Fibroblast of skin of left quadriceps (primary cell): ENCODE measurements at places on chromosomes 5 and 9.

DNA sequence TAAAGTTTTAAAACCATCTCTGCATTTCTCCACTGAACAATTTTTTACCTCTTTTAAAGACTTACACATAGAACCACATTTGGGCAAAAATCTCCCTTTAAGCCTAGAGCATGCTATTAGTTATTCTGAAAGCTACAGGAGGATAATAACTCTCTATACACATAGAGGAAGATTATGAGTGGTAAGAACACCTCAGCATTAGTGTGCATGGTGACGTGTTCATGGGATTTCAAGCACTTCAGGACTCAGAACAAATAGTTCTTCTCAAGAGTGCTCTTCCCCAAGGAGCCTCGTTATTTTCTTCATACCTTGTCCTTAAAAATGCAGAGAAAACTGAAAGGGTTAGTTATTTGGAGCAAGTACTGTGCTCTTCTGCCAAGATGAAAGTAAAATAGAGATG lies 256.9 kb upstream of the TUSC1 start:
- no peak for DNase-seq

- DNase-seq = no peak
Measured at GRCh38 chr5:135227064-135228022, 171.7 kb downstream of the MACROH2A1 start.

GRCh38 chr5:27906931-27907601 lies 868.7 kb upstream of the CDH9 start:
- DNase-seq = no peak

GRCh38 chr5:153308282-153308681 lies 182.2 kb upstream of the GRIA1 start:
- DNase-seq = no peak

GRCh38 chr9:36948051-36948450 lies 86.0 kb downstream of the PAX5 start:
- DNase-seq = no peak

DNA sequence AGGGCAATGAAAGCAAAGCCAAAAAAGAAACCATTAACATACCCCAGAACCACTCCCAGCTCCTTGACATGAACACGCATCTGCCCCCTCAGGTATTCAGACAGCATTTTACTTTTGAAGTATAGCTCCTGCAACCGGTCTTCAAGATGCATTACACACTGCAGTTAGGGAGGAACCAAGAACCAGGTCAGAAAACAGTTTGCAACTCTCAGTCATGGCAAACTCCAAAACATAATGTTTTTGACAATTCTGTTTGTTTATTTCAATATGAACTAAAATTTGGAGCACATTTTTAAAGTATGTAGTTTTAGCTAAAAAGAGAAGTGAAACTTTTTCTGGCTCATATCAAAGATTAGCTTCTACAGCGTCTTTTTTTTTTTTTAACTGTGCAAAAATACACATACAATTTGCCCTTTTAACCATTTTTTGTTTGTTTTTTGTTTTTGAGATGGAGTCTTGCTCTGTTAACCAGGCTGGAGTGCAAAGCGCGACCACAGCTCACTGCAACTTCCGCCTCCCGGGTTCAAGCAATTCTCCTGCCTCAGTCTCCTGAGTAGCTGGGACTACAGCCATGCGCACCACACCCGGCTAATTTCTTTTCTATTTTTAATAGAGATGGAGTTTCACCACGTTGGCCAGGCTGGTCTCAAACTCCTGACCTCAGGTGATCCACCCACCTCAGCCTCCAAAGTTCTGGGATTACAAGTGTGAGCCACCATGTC lies 12.2 kb upstream of the RAPGEF6 start:
- DNase-seq = no peak

- DNase-seq = no peak
Measured at GRCh38 chr5:134091626-134092121, 22.8 kb upstream of the TCF7 start.

- peak; percentile 58 for DNase-seq
Measured at GRCh38 chr9:4131946-4132345, 167.9 kb downstream of the GLIS3 start.

- no peak for DNase-seq
Measured at GRCh38 chr5:81245871-81246235, 12.7 kb downstream of the CKMT2 start.

DNA sequence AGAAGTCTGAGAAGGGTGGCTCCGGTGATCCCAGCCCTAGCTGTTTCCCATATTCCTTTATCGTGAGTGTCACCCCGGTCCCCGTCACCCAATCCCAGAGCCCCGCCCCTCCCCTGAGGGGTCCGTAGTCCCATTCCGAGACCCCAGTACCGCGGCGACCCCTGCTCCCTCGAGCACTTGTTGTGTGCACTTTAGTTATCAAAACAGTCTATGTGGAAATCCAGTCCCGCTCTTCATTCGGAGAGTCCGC lies 223 bp downstream of the LRSAM1 start:
- DNase-seq = no peak

DNA sequence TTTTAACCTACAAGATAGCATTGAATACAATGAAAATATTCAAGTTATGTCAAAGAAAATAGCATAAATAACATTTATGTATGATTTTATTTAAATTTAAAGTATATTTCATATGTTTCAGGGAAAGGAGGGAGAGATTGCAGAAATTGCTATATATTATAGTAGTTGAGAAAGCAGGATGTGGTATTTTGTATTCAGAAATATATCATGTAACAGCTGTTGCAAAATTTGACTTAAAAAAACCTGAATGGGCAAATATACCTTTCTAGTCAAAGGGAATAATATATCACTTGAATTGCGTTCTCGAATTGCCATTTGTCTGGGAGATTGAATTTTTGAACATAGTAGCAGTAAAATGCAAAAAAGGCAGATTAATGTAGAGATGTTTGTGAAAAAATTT lies 80.6 kb downstream of the PAM start:
- DNase-seq = no peak

- no peak for DNase-seq
Measured at GRCh38 chr5:97133101-97133500, 9.3 kb downstream of the LIX1 start.

GRCh38 chr9:38357350-38358114 lies 35.0 kb upstream of the ALDH1B1 start:
- no peak for DNase-seq

- no peak for DNase-seq
Measured at GRCh38 chr5:43338862-43339261, 25.6 kb upstream of the HMGCS1 start.

DNA sequence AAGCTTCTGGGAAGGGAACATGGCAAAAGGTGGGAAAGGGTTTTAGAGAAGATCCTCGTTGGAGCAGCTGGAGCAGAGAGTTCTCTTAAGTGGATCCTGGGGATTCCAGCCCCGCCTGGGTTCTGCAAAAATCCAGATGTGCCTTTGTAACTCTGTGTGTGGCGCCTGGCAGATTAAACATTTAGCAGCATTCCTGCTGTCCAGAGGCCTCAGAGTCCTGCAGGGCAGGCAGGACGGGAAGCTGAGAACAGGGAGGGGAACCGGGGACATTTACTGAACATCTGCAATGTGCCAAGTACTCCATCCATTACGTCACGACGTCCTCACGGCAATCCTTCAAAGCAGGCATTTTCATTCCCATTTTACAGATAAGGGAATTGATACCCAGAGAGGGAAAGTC lies 6.0 kb downstream of the EIF4E1B start:
- no peak for DNase-seq

- no peak for DNase-seq
Measured at GRCh38 chr5:93476251-93476742, 104.7 kb downstream of the NR2F1-AS1 start.

- no peak for DNase-seq
Measured at GRCh38 chr9:95045751-95046150, 271.8 kb downstream of the FANCC start.

GRCh38 chr9:109251080-109251775 lies 69.6 kb downstream of the EPB41L4B start:
- no peak for DNase-seq

- DNase-seq = no peak
Measured at GRCh38 chr5:171681677-171682076, 103.9 kb upstream of the SMIM23 start.

- no peak for DNase-seq
Measured at GRCh38 chr5:100818340-100818739, 84.7 kb downstream of the ST8SIA4 start.

- DNase-seq = no peak
Measured at GRCh38 chr9:15469862-15470261, 40.9 kb downstream of the PSIP1 start.

GRCh38 chr5:64637144-64637543 lies 53.2 kb upstream of the SHISAL2B start:
- DNase-seq = no peak

DNA sequence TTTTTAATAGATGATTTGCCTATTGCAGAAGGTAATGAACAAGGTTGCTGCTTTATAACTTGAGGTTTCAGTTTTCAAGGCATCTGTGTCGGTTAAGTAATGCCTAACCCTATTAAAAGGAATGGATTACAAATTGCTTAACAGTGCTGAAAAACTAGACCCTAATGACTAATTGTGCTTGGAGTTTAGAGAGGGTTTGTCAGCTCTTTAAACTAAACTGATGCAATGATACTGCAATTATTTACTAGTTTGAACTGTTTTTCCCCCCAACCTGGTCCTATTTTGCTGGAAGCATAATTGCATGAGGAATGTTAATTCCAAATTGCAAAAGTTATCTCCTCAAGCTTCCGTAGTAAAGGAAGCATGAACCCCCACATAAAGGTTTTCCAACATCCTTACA lies 39.3 kb upstream of the TLX3 start:
- peak; percentile 84 for DNase-seq

GRCh38 chr5:57366744-57367143 lies 115.9 kb downstream of the ACTBL2 start:
- DNase-seq = peak; percentile 11

DNA sequence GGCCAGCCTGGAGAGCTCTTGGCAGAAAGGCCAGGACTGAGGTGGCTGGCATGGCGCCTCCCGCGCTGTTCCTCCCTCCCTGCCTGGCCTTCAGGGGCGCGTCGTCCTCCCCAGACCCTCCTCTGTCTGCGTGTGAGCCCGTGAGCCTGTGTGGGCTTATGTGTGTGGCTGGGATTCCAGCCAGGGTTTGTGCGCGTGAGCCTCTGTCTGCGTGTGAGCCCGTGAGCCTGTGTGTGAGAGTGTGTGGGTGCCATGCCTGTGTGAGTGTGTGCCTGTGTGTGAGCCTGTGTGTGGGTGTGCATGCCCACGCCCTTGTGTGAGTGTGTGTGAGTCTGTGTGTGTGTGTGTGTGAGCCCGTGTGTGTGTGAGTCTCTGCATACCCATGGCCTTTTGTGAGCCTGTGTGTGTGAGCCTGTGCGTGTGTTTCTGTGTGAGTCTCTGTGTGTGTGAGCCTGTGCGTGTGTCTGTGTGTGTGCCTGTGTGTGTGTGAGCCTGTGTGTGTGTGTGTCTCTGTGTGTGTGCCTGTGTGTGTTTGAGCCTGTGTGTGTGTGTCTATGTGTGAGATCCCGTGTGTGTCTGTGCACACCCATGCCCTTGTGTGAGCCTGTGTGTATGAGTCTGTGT lies 13.0 kb downstream of the RXRA start:
- no peak for DNase-seq

DNA sequence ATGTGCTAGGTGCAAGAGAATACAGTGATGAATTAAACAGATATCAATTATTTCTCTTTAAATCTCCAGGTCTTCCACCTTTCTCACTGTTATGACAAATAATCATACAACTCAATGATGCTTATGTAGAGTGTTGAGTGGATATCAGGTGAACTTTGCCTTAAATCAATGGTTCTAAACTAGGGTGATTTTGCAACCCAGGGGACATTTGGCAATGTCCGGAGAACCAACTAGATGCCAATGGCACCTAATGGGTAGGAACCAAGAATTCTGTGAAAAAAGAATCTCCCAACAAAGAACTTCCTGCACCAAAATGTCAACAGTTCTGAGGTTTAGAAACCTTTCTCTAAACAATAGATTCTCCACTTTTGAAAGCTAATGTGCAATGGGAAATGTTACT lies 52.0 kb upstream of the GDNF start:
- DNase-seq = no peak

- no peak for DNase-seq
Measured at GRCh38 chr9:69036309-69036708, 757 bp downstream of the FXN start.

DNA sequence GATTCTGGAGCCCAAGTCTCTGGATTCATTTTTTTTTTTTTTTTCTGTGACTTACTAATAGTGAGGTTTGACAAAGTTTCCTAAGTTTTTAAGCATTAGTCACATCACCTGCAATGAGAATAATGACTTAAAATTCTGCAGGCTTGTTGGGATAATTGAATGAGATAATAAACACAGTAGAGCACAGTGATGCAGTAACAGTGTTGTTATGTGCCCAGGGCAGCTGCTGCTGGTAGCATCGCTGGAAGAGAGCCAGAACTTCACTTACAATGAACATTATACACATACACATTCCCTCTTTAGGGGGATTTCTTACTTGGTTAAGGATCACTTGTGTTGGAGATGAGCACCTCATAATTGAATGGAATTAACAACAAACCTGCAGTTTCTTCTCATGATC lies 78.9 kb downstream of the ALDH7A1 start:
- DNase-seq = no peak

- DNase-seq = no peak
Measured at GRCh38 chr5:71697967-71698366, 21.1 kb upstream of the CARTPT start.

DNA sequence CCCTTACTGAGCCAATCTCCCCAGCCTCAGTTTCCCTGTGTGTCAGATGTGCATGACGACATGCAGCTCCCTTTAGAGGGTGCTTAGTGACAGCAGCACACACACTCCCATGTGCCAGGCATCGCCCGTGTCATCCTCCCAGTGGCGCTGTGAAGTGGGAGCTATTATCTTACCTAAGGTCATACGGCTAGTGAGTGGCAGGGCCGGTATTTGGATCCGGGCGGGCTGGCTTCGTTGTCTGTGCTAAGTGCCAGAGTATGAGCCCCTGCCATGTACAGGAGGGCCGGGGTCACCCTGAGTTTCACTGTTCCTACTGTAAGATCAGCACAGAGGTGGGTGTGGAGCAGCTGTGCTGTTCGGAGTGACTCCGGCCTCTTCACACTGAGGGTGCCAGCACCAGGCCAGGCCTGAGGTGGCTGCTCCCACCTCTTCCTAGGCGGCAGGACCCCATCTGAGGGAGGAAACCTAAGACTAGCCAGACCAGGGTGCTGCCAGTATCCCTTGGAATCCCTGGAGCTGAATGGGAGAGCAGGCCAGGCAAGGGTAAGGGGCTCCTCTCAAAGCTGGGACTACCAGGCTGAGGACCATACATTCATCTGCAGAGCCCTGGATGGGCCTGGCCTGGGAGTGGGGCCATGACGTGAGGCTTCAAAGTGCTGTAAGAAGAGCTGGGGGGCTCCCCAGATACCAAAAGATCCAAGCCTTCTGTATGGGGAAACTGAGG lies 22.5 kb downstream of the AQP7 start:
- DNase-seq = no peak

GRCh38 chr9:101673642-101674041 lies 64.8 kb downstream of the GRIN3A start:
- DNase-seq = no peak

DNA sequence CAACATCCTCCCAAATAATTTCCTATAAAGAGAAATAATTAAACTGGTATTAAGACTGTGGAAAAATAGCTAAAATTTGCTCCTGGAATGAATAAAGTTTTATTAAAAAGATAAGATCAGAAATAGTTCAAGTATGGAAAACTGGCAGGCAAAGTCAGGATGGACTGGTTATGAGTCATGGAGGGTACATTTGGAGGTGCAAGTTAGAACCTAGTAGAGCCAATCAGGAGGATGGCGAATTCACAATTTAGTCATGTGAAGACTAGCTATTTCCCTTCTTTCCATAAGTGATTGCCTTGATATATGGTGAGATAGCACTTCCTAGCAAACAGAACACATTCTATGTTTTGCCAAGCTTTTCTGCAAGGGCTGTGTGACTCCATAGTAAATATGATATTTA lies 1303.5 kb downstream of the EFNA5 start:
- no peak for DNase-seq

- no peak for DNase-seq
Measured at GRCh38 chr5:67245259-67245846, 48.8 kb upstream of the CD180 start.
